ENCODE measurements at places on chromosomes 7 and 10. TPM values are rescaled to one million over a fixed set of nuclear protein-coding genes. Genes with fewer than 3 reads are reported as not detected.

FZD1 gene
- total RNA-seq = 1.5 TPM

OR2A42 gene
- total RNA-seq = not detected

LMOD2 gene
- total RNA-seq = 0.16 TPM

RSPH10B gene
- total RNA-seq = 0.57 TPM

ACHE gene
- 11.3 TPM for total RNA-seq

TMEM236 gene
- 0.32 TPM for total RNA-seq

UCMA gene
- not detected for total RNA-seq
